Caki2 (cell line): ENCODE measurements at places on chromosomes 3 and 15.

DNA sequence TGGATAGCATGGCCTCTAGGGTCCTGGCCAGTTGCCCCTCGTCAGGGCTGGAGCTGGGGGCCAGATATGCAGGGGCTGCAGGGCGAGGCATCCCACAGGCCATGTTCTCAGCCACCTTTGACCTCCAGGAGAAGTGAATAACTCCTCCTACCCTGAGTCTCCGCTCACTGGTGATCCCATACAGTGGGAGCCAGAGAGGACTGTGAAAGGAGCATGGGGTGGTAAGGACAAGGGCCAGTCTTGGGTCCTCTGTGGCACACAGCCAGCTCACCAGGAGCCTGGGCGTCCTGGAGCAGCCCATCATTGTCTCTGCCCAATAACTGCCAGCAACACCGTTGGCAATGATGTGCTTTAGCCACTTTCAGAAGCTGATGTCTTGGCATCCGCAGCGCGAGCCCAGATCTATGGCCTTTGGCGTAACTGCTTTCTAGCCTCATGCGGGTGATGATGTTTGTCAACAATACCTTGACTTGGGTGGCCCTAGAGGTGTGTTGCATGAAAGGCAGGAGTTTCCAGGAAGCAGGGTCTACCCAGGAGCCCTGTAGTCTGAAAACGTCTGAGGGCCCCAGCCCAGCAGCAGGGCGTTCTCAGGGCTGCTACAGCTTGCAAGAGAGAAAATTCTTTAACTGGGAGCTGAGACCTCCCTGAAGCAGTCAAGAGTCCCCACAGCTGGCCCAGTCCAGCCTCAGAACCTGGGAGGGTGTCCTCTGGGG is 61.1 kb upstream of the IQSEC1 start:
- DNase-seq, result no peak

GRCh38 chr3:69737392-69737791 is 1.9 kb upstream of the MITF start:
- no peak for DNase-seq

GRCh38 chr15:93176065-93176464 is 87.1 kb upstream of the RGMA start:
- no peak for DNase-seq

GRCh38 chr15:97386940-97387339 is 573.6 kb upstream of the ARRDC4 start:
- no peak for DNase-seq

- no peak for DNase-seq
These were observed 227.8 kb upstream of the PLSCR5 start for GRCh38 chr3:146832857-146833458.

GRCh38 chr3:193701953-193702635 is 109.1 kb downstream of the OPA1 start:
- peak; percentile 46 for DNase-seq

- DNase-seq, result no peak
These were observed at the start of gene GATA2 for GRCh38 chr3:128492671-128493569. TSS of gene GATA2 (minus strand) at chr3:128493201. CDS start at chr3:128487031, 6,170 bp downstream.

DNA sequence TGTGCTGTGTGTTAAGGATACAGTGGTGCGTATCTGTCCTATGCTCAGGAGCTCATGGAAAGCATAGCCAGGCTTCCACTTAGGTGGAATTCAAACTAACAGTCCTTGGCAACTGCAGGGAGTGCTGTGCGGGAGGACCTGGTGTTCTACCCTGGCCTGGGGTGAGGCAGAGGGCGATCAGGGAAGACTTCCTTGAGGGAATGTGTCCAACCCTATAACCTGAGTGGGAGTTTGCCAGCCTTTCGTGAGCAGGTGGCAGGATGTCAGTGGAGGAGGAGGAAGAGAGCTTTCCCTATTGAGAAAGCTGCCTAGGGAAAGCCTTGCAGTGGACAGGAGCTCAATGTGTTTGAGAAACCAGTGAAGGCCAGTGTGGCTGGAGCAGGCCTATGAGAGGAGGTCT is 271.1 kb upstream of the C2CD4B start:
- no peak for DNase-seq

DNA sequence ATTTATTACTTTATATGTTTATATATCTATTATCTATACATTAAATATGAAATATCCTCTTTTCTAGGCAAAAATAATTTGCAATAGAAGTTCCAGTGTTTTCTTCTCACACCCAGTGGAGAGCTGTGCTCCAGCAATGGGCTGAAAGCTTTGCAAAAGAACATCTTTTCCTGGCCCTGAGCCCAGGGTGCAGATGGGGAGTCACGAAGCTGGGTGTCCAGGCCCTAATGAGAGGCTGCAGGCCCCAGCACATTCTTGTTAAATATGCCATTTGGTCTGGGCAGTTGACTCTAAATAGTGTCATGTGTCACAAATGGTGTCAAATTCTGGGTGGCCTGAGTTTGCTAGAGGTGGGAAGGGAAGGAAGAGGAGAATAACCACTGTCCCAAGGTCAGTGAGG is 5.7 kb downstream of the NTRK3 start:
- DNase-seq, result no peak

GRCh38 chr15:89753855-89754254 is 2.8 kb upstream of the MESP1 start:
- DNase-seq, result no peak

GRCh38 chr3:119530456-119530855 is 29.0 kb downstream of the CD80 start:
- no peak for DNase-seq

GRCh38 chr3:99714575-99714974 is 76.2 kb downstream of the COL8A1 start:
- DNase-seq, result no peak

DNA sequence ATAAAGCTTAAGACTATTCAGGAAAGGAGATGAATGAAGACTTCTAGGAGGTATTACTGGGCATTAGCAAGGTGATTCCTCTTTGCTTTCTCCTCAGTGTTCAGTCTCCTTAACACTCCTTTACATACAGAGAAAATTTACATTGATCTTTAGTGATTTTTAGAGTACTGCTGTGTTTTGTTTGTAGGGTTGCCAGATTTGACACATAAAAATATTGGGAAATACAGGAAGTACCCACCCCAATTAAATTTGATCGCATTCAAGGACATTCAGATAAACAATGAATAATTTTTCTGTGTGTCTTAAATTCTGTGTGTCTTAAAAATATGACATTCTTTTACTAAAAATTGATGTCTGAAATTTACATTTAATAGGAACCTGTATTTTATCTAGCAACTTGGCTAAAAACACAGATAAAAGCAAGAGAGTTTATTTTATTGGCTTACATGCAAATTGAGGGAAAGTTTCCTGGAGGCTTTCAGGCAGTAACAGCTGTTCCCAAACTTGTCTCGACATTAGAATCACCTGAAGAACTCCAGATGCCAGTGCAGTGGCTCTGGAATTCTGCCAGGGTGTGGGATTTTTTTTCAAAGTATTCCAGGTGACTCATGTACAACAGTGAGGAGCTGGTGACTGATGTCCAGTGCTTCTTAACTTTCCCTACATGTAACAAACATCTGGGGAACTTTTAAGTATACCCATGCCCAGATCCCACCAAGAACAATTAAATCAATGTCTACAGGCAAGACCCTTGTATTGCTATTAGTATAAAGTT is 23.4 kb upstream of the PLOD2 start:
- peak; percentile 66 for DNase-seq

- DNase-seq, result no peak
These were observed 20.1 kb upstream of the FSTL1 start for GRCh38 chr3:120470870-120471269.

GRCh38 chr3:8709801-8710507 is 23.6 kb upstream of the CAV3 start:
- no peak for DNase-seq

- no peak for DNase-seq
These were observed 212.4 kb upstream of the ARL6 start for GRCh38 chr3:97552186-97552585.

DNA sequence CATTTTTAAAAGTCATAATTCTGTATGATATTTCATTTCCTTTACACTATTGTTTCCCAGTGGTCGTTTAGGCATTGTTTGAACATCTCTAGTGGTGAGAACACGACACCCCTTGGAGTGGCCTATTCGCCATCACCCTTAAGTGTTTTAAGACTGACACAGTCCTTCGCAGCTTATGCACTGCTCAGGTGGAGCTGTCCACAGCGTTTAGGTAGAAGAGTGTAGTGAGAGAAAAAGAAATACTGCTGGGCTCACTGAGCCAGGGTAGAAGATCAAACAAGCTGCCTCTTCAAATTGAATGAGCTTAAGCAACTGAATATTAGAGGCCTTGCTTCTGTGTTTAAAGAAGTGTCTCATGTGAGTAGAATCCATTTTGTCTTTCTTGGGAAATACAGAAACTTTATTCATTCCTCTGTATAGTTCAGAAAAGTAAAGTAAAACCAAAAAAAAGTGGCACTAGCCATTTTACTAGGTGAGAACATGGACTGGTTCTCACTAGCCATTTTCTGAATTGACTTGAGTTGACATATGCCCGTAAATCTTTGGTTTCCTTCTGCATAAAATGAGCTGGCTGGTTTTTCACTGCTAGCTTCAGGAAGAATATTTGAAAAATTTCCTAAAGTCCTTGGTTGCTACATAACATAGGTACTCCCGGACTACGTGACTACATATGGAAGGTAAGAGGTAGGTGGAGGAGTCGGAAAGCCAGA is 155.9 kb downstream of the P3H2 start:
- DNase-seq, result no peak

GRCh38 chr3:139534992-139535879 is 4.3 kb downstream of the RBP1 start:
- peak; percentile 83 for DNase-seq

- DNase-seq, result no peak
These were observed 108.9 kb upstream of the TRIM42 start for GRCh38 chr3:140568842-140569520.

DNA sequence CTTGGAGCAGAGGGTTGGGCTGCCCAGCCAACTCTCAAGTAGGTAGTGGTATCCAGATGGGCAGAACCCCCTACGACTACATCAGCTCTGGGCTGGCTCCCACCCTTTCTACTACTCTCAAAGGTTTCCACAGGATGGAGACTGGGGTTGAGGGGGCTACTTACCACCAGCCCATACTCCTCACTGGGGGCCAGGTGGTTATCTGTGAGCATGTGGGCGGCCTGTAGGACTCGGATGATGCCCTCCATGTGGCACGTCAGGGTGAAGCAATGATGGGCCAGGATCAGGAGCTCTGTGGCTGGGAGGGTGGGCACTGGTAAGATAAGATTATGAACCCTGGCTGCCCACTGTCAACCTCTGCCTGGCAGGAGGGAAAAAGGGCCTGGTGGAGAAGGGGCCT is 33.4 kb downstream of the EIF3J start:
- DNase-seq, result no peak

- DNase-seq, result peak; percentile 64
These were observed 670 bp downstream of the PRKCI start for GRCh38 chr3:170222647-170223541.

GRCh38 chr3:109985943-109986555 is 648.7 kb upstream of the DPPA4 start:
- DNase-seq, result no peak

- DNase-seq, result peak; percentile 15
These were observed 645.2 kb upstream of the EPHA6 start for GRCh38 chr3:96169111-96169766.

- DNase-seq, result no peak
These were observed 136.3 kb downstream of the LRRC28 start for GRCh38 chr15:99387421-99388168.

GRCh38 chr3:186882150-186882524 is 39.6 kb downstream of the ADIPOQ start:
- DNase-seq, result no peak

GRCh38 chr3:64539451-64540196 is 148.2 kb downstream of the ADAMTS9 start:
- no peak for DNase-seq

DNA sequence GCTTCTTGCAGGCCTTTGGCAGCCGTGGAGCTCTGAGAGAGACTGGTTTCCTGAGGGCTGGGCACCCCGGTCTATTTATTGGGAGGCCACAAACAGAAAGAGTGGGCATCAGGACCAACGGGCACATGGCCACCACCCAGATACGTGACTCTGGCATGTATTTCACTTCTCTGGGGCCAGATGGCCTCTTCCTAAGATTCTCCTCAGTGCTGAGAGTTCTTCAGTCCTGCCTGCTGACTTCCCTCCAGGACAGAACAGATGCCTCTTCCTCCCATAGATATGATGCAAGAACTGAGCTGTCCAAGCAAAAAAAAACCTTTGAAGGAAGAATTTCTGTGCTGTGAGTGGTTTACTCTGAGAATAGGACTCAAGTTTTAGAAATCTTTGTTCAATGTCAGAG is 107.7 kb downstream of the IGF2BP2 start:
- DNase-seq, result no peak

DNA sequence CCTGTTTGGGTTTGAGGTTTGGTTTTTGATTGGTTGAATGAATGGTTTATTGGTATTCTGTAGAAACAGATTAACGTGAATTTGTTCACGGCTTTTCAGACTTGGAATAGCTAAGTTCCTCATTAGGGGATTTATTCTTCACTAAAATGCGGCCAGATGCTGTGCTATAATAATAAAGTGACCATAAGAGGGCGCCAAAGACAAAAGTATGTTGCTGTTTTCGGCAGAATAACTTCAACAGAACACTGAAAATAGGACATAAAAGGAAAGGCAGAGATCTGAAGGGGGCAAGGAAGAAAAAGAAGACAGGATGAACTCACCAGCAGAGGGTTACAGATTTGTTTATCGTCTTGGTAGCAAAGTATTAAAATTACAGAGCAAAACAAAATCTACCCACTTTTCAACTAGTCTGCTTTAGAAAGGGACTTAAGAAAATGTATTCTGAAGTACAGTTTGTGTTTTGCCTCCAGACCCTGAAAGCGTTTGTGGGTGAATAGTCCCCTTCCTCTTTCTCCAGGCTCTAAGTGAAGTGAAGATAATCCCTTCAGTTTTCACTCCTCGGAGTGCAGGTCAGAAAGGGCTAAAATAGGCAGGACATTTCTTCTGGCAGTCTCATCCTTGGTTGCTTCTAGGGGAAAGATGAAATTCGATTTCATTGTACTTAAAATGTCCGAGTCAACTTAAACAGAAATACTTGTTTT is 147.6 kb downstream of the IL20RB start:
- peak; percentile 49 for DNase-seq
